Activated CD4-positive, alpha-beta T cell treated with anti-CD3 and anti-CD28 coated beads, Interleukin-2, Interleukin-4, amounts not matched to agents 100 ng/mL and 50 ng/mL, durations not matched to agents 16 hours and 8 hours (primary cell): ENCODE measurements at places on chromosomes 7 and 10.
A peak's percentile ranks its signal among the peaks of the same experiment; 100 is the strongest.

DNA sequence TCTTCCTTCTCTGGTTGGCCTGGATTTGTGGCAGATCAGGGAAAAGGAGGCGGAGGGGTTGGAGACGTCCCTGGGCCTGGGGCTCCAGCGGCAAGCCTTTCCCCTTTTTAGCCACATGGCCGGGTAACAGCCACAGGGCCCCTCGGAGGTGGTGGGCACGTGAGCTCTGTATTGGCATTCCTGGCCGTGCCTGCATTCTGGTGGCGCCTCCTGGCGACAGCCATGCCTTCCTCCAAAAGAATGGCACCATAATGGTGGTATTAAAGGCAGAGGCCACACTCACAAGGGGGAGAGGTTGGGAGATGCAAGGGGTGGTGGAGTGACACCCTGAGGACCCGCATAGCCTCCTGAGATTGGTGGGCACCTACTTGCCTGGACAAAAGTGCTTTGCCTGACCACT, 3.0 kb upstream of the AQP1 start:
- no peak for DNase-seq

DNA sequence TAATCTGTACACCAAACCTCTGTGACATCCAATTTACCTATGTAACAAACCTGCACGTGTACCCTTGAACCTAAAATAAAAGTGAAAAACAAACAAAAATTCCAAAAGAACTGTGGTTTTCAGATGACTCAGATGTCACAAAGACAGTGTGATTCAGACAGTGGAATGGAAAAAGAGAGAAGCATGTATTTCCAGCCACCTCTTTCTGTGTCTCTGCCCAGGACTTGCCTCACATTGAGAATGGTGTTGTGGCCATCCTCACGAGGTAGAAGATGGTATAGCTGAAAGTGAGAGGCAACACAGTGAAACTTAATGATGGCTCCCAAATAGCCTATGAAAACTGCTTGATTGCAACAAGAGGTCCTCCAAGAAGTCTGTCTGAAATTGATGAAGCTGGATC, 78.0 kb downstream of the ARL5B start:
- no peak for DNase-seq

DNA sequence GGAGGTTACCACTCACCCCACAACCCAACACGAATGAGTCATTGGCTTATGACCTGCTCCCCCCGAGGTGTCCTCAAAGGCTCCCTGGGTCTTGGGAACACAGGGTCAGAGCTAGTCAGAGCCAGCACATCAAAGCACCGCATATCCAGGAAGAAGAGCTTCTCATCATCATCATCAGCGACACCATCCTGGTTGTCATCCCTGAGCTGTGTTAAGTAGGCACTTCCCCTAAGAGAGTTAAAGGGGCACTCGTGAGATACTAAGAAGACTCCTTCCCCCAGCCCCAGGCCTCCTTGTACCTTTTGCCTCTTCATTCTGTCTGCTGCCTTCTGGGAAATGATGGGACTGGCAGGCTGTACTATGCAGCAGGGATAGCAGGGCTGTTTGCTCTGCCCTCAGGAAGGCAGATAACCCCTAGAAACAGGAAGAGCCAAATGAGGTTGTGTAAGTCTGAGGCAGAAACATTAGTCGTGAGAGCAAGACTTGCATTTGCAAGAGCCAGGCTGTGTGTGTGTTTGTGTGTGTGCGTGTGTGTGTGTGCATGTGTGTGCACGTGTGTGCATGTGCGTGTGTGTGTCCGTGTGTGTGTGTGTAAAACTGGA, 11.1 kb upstream of the CPA1 start:
- DNase-seq: no peak

DNA sequence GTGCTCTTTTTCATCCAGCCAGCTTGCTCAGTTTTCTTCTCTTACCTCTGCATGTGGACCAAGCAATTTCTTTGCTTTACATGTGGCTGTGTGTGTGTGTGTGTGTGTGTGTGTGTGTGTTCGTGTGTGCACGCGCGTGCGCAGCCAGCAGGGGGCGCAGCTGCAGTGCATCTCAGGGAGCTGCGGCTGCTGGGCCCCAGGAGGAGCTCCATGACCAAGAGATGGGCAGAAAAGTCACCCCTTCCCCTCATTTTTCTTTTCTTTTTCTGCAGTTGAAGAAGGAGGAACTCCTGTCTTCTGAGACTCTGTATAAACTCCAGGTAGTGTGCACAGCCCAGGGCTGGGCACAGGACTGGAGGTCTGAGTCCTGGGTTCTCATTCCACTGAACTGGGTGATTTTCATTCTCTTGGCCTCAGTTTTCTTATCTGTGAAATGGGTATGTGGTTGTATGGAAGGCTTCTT, 41.8 kb downstream of the BLNK start:
- peak; percentile 71 for DNase-seq

DNA sequence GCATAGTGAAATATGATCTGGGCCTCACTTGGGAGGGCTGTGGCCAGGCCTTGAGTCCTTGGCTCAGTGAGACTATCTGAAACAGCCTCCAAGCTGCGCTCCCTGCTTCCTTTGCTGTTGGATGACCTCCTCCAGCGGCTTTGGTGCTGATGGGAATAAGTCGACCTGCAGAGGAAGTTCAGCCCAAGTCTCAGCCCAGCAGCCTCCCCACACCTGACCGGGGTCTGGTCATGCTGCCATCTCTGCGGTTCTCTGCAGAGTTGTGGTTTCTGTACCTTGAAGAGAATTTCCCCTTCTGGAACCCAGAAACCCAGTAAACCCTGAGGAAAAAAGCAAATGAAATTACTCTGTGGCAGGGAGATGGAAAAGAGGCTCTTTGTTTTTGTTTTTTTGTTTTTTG, 4.6 kb upstream of the RBAK start:
- no peak for DNase-seq

GRCh38 chr10:123331438-123331837, 177.2 kb downstream of the BUB3 start:
- DNase-seq: no peak

GRCh38 chr10:91598211-91598977, 34.5 kb downstream of the PPP1R3C start:
- no peak for DNase-seq

GRCh38 chr10:16930540-16930939, 113.3 kb upstream of the RSU1 start:
- no peak for DNase-seq

DNA sequence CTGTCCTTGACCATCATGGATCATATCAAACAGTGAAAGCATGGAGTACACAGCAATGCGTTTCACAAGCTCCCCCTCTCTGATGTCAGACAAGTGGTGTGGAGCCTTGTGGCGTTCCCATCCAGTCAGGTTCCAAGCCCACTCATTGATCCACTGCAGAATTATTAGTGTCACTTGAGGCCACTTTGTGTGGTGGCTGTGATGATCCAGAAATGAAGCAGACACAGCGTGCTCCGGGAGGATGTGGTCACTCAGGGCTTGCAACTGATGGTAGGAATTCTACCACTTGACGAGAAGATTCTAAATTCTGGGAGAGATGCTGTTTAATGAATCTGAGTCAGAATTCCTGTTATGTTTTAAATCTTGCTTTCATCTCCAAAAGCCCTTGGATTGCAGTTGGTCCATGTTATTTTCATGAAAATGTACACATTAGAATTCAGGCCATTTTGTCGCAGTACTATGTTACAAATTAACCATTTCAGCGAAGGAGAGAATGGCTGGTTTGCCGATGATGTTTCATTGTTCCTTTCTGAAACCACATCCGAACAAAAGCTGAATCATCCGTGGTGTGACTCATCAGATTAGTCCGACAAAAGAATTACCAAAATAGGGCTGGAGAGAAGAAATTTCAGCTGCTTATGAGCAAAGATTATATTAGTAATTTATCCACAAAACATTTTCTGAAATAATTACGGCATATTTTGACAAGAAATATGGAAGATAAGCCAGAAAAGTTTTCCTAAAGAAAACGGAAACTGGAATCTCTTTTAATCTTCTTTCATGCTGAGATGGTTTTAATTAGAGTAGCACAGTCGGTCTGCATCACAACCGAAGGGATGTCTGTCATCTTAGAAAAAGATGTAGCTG, 48.1 kb downstream of the INSYN2A start:
- peak; percentile 21 for DNase-seq

DNA sequence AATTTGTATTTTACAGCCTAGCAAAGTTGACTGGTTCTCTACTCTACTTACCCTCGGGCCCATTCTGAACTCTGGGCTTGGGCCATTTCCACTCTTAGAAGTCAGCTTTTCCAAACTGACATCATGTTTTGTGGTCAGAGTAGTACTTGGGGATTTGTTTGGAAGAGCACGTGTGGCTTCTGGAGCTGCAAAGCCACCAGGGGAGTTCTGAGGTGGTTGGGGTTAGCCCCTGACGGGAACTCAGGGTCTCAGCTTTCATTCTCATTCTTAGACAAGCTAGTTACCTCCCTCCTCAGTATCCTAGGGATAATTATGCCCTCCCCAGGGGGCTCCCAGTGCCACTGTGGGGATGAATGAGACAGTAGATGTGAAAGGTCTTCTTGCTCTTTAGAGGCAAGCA, 647.7 kb upstream of the GALNT17 start:
- DNase-seq: no peak
